ENCODE measurements at places on chromosomes 2 and 18.

DNA sequence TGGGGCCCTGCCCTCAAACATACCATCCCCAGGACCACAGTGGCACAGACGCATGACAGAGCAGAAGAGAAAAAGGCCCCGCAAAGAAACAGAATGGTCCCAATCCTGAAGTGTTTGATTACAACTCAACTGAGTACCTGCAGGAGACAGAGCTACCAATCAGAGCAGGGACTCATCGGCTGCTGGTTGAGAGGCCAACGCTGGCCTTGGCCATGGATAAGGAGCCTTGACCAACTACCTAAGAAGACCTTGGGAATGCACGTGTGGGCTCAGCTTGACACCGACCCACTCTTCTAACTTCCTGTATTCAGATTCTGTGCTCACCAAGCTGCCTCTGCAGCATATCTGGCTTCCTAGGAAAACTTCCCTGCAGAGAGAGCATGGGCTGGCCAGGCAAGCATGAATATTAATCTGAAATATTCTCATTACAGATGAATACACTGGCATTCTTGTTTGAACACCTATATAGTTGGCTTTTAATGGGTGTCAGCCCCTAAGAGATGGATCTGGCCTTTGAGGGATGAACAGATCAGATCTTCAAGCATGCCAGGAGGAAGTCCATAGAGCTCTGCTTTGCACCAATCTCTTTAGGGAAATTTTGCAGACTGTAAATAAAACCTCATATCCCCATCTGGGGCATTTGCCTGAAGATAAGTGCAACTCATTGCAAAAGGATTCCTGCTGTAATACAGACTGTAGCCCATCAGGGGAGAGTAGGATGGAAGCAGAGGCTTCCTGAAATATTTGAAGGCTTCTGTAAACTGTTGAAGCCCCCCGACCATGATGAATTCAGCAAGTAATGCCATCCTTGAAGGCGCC lies 135.4 kb downstream of the BCL2 start:
- no peaks in the 10 kb centered on the region for H3K27me3 ChIP-seq
- H3K4me1 ChIP-seq = peaks cover 20% of the 10 kb centered on the region
- no peaks in the 10 kb centered on the region for H3K36me3 ChIP-seq
- H3K27ac ChIP-seq = no peak overlapping the region
- H3K4me3 ChIP-seq = no peak overlapping the region

DNA sequence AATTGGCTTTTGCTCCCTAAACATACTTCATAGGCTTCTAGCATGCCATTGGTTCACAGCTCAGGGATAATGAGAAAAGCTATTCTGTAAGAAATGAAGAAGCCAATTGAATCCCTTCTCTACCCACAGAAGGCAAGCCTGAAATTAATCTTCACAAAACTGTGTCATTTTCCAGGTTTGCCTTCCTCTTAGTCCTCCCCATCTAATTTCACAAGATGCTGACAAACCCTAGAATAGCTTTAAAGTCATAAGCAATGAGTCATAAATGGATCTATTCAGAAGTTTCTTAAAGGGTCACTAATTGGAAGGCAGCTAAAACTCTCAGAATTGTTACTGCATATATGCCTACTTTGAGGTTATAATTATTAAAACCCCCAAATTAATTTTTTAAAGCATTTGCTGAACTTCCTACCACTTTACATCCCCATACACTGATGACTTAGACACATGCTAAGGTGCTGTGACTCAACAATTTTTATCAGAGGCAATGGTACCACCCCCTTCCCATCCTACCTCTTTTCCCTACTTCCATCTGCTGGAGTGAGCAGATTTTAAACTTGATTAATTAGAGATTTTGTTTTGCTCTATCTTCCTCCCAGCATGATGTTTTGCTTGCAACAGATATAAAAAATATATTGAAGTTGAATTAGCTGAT lies 51.3 kb upstream of the NABP1 start:
- no peaks in the 10 kb centered on the region for H3K27me3 ChIP-seq
- no peaks in the 10 kb centered on the region for H3K4me1 ChIP-seq
- no peaks in the 10 kb centered on the region for H3K36me3 ChIP-seq
- H3K4me3 ChIP-seq = no peak overlapping the region

- no peak overlapping the region for H3K4me3 ChIP-seq
Observed at GRCh38 chr2:128637481-128638155, 318.9 kb upstream of the HS6ST1 start.

- no peak overlapping the region for H3K27ac ChIP-seq
- peaks cover 20% of the 10 kb centered on the region for H3K27me3 ChIP-seq
- H3K36me3 ChIP-seq = no peaks in the 10 kb centered on the region
Observed at GRCh38 chr2:1055014-1055595, 104.5 kb downstream of the SNTG2 start.

- H3K4me1 ChIP-seq = no peaks in the 10 kb centered on the region
- peak overlapping the region; percentile 83 for H3K27ac ChIP-seq
- no peaks in the 10 kb centered on the region for H3K27me3 ChIP-seq
Observed at GRCh38 chr2:121185571-121186074, 99.4 kb downstream of the TFCP2L1 start.

DNA sequence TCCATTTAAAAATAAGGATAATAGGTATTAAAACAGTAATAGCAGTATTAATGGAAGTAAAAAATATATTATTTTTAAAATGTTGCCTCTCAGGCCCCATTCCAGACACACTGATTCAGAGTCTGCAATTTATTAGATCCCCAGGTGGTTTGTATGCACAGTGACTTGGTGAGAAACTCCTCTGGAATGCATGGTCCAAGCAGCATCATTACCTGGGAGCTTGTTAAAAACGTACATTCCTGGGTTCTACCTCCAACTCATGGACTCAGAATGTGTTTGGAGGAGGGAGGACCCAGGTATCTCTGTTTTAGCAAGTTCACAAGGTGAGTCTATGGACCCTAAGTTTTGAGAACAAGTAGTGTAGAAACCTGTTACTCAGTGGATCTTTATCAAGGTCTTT lies 95.6 kb downstream of the ITGA4 start:
- H3K4me1 ChIP-seq = peaks cover 6% of the 10 kb centered on the region
- H3K27ac ChIP-seq = no peak overlapping the region
- peaks cover 3% of the 10 kb centered on the region for H3K36me3 ChIP-seq
- no peaks in the 10 kb centered on the region for H3K27me3 ChIP-seq
- DNase-seq = no peak

- no peaks in the 10 kb centered on the region for H3K36me3 ChIP-seq
- peak overlapping the region; percentile 78 for H3K27ac ChIP-seq
- peak overlapping the region; percentile 38 for H3K4me3 ChIP-seq
- DNase-seq = no peak
Observed at GRCh38 chr18:13268158-13269012, 49.8 kb downstream of the LDLRAD4 start.
